Stimulated activated CD4-positive, alpha-beta T cell treated with anti-CD3 and anti-CD28 coated beads, TNF-alpha, amount 100 ng/mL, for 1 hour (primary cell): ENCODE measurements at places on chromosomes 5 and 9.

DNA sequence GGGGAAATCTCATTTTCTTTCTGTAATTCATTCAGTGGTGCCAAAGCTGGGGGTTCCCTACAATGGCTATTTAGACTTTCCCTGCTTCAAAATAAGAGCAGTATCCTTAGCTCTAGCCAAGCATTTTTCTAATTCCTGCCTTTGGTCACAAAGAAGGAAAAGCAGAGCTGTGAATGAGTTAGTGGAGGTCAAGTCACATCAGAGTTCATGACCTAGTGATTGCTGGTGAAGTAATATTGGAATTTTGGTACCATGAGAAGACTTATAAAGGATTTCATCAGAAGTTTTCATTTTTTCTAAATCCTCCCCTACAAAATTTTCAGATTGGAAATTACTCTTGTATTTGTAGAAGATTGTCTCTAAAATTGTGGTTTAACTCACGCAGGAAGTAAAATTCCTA lies 28.0 kb downstream of the DNAJC21 start:
- DNase-seq = no peak

DNA sequence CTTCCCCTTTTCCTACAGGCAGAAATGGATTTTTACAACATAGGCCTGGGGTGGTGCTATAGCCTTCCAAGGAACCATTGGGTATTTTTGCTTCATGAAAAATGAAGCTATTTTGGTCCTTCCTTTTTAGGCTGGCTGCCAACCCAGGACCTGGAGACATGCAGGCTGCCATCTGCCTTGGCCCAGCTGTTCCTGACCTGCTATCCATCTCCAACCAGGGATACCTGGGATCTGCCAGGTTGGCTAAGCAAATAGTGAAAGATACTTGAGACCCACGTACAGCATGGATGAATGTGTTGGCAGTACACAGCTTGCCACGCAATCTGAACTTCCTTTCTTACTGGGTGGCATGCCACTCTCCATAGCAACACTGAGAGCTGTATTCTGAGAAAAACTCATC lies 31.1 kb downstream of the MRPS27 start:
- no peak for DNase-seq

DNA sequence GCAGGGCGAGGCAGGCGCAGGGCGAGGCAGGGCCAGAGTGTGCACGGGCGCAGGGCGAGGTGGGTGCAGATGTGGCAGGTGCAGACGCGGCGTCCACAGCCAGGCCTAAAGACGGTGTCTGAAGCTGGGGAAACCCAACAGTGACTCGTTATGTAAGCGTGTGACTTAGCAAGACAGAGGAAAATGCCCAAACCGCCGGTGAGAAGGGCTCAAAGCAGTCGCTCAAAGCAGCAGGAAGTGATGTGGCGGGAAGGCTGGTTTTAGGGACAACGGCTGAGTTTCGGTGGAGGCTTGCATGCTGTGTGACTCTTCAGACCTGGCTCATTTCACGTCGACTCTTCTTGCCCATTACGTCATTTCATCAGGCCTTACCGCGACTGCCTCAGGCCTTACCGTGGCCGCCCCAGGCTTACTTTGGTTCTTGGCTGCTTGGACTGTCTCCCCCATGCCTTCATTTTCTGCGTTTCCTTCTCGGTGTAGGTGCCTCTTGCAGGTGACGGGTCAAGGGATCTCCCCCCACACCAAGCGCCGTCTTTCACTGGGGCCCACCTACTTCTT lies 50.5 kb upstream of the EXOC3 start:
- peak; percentile 40 for DNase-seq

- DNase-seq = no peak
These were observed 651.5 kb upstream of the RIOK2 start for GRCh38 chr5:97834561-97834960.

GRCh38 chr9:91732187-91733005 lies 217.6 kb downstream of the ROR2 start:
- no peak for DNase-seq

DNA sequence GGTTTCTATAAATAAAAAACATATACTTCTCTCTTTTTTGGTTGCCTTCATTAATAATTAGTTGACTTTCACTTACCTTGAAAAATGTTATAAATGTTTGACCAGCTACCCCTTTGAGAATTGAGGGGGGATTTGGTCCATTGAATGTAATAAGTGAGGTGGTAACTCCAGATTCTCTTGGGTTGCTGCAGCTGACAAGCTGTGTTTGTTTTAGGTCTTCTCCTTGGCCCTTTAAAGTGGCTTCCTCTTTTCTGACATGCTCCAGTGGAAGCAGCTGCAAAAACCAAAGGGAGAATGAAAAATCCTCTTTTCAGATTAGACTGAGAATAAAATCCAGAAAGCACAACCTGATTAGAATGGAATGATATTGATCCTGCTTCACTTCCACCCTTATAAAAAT lies 410.5 kb downstream of the TMEM38B start:
- DNase-seq = no peak

DNA sequence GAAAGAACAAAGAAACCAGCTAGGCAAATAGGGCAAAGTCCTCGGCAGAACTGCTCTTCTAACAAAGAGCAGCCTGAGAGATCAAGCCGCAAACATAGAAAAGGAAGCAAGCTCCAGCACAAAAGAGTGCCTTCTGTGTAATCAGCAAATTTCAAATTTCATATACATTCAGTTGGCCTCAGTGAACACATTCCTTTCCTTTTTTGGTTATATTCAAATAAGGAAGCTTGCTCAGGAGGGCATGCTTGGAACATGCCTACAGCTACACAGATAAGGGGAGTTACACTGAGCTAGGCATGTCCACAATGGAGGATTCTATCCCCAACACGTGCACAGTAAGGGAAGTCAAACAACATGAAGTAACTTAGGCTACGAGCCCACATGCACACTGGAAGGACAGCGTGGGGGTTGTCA lies 23.4 kb downstream of the IL33 start:
- no peak for DNase-seq

- no peak for DNase-seq
These were observed 14.7 kb upstream of the LHX2 start for GRCh38 chr9:123996731-123997421.

- no peak for DNase-seq
These were observed 33.9 kb downstream of the GNAQ start for GRCh38 chr9:77997611-77998284.

GRCh38 chr9:10265153-10265631 lies 347.6 kb downstream of the PTPRD start:
- no peak for DNase-seq

GRCh38 chr5:172133359-172134029 lies 54.5 kb downstream of the STK10 start:
- no peak for DNase-seq

- DNase-seq = no peak
These were observed 215.4 kb downstream of the GLIS3 start for GRCh38 chr9:4084435-4084818.
